Stimulated activated CD4-positive, alpha-beta T cell treated with anti-CD3 and anti-CD28 coated beads, Interleukin-12 subunit alpha, Interleukin-12 subunit beta, amount 100 ng/mL, for 4 hours (primary cell): ENCODE measurements at places on chromosomes 16 and 17.

DNA sequence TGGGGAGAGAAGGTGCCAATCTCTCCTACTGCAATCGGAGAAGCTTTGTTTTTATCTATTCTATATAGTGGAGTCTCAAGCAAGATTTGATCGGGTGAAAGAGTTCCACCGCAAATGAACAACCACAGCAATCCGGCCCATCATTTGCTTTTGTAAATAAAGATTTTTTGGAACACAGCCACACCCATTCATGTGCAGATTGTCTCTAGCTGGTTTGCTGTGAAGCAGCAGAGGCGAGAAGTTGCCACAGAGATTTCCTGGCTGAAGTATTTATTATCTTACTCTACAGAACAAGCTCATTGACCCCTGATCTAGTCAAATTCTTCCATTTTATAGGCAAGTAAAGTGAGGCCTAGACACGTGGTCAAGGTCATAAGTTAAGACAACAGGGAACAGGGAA is 195.5 kb upstream of the TNRC6C start:
- no peak for DNase-seq

GRCh38 chr17:47738178-47738577 is 5.1 kb downstream of the TBX21 start:
- no peak for DNase-seq

- no peak for DNase-seq
Observed at GRCh38 chr16:71916397-71916920, 21.1 kb downstream of the IST1 start.

DNA sequence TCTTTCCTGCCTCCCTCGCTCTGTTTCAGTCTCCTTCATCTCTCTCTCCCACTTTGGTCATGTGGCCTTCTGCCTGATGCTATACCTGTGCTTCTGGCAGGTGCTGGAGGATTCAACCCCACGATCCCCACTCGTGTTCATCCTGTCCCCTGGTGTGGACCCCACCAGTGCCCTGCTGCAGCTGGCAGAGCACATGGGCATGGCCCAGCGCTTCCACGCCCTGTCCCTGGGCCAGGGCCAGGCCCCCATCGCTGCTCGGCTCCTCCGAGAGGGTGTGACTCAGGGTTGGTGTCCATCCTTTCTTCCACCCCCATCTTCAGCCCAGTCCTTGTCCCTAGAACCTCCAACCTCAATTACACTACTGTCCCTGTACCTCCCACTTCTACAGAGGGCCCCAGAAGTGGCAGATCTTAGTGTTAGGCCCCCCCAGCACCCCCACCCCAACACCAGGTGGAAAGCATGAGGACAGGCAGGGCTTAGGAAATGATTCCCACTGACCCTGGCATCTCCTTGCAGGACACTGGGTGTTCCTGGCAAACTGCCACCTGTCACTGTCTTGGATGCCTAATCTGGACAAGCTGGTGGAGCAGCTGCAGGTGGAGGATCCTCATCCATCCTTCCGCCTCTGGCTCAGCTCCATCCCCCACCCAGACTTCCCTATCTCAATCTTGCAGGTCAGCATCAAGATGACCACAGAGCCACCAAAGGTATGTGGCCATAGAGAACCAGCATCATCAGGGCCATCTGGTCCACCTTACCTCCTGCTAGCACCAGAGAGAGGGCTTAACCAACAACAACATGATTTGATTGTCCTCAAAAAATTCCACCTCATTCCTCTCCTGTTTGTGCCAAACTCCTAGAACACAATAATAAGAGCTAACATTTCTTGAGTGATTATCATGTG is 9.7 kb upstream of the KDM6B start:
- no peak for DNase-seq

DNA sequence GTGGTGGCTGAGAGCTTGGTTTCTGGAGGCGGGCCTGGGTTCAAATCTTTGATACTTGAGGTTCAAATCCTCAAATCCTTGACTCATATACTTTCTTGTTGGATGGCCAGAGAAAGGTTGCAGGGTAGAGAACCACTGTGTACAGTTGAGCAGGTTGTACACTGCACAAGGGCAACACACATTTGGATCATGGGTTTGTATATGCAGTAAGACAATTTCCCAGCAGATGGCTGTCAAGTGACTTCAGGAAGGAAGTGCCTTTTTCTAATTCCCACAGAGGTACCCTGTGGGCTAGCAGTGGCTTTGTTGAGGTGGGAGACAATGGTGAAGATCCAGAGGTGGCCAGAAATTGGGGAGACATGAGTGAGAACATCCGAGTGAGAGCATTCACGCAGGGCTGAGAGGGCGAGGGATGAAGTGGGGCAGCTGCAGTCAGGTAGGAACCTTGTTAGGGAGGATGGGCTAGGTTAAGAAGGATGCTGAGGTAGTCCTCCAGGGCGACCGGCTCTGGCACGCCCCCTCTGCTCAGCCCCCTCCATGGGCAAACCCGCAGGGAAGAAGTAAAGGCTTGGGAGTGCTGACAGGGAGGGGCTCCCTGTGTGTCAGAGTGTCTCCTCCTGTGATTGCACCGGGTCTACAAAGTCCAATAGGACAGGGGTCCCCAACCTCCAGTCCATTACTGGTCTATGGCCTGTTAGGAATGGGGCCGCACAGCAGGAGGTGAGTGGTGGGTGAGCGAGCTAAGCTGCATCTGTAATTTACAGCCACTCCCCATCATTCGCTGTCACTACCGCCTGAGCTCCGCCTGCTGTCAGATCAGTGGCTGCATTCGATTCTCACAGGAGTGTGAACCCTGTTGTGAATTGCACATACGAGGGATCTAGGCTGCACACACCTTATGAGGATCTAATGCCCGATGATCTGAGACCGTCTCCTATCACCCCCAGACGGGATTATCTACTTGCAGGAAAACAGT is 2.7 kb downstream of the C16orf89 start:
- DNase-seq: no peak

DNA sequence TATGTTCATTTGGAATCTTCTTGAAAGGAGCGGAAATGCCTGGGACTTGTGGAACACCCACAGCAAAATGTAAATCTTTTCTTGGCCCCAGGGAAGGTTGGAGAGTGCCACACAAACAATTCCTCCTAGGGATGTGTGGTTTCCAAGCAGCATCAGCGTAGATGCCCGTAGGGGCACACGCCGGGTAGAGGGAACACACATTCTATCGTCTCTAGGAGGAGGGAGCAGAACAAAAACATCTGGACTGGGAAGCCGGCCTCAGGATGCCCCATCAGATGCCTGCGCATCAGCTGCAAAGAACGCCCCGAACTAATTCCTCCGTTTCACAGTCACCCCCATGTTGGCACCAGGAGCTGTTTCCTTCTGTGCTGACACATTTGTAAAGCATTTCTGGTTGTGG is 357.9 kb upstream of the ZFHX3 start:
- DNase-seq: no peak

DNA sequence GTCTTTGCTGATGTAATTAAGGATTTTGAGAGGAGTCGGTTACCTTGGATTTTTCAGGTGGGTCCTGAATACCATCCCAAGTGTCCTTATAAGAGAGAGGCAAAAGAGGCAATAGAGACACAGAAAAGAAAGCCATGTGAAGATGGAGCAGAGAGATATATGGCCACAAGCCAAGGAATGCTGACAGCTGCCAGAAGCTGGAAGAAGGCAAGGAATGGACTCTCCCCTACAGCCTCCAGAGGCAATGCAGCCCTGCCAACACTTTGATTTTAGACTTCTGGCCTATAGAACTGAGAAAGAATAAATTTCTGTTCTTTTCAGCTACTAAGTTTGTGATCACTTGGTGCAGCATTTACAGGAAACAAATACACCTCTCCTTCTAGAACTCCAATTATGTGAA is 8.2 kb upstream of the RNFT1 start:
- DNase-seq: no peak

DNA sequence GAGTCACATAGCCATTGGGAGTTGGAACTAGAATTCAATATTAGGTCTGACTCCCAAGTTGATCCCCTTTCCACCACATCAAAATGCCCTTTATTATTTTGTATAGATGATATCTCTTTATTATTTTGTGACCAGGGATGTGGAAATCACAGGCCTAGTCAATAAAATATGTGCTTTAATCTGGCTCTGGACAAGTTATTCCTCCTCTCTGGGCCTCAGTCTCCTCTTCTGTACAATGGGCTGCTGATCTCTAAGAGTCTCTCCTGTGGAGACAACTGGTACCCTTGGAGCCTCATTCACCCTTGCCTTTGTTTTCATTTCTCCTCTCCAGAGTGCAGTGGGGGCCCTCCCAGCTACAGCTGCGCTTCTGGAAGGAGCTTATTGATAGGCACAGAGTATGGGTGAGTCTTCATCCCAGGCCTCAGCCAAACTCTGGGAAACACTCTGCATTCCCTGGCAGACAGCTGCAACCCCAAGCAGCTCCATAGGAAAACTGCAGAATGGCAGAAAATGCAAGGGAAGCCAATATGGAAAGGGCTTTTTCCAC is 4.3 kb upstream of the ABAT start:
- no peak for DNase-seq

DNA sequence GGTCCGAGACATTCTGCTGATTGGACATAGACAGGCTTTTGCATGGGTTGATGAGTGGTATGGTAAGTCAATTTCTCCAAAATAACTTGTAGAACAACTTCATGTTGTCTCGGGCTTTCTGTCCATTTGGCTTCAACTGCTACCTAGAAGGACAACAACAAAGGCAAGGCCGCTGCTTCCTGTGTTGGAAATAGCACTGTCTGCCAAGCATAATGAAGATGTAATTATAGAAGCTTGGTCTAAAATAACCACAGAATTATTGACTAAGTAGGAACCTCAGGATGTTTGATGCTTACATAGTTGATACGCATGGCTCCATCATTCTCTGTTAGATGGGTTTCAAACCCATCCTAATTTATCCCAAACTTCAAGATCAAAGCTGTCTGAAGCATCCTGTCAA is 42.3 kb upstream of the NOL11 start:
- no peak for DNase-seq

- no peak for DNase-seq
Observed at GRCh38 chr17:17965152-17965721, 7.0 kb downstream of the TOM1L2 start.

DNA sequence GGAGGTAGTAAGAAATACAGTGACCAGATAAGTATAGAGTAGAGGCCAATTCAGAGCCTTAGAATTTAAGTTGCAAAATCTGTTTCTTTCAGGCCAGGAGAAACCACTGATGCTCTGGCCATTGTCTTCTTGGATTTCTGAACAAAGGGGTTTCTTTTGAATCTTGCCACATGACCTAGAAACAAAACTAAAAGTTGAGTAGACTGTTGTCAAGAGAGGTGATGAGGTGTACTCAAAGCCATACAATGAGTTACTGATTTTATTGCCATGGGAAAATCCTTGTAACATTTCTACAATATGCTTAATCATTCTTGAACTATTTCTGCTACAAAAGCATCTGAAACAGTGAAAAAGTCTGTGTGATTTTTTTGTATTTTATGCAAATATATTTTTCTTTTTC is 881.3 kb downstream of the CDH11 start:
- no peak for DNase-seq

- DNase-seq: no peak
Observed at GRCh38 chr17:4005296-4006164, 41.3 kb upstream of the ATP2A3 start.

GRCh38 chr17:29588562-29589411 is 661 bp downstream of the GIT1 start:
- peak; percentile 58 for DNase-seq

- no peak for DNase-seq
Observed at GRCh38 chr17:34820922-34821321, 140.3 kb downstream of the CCT6B start.

DNA sequence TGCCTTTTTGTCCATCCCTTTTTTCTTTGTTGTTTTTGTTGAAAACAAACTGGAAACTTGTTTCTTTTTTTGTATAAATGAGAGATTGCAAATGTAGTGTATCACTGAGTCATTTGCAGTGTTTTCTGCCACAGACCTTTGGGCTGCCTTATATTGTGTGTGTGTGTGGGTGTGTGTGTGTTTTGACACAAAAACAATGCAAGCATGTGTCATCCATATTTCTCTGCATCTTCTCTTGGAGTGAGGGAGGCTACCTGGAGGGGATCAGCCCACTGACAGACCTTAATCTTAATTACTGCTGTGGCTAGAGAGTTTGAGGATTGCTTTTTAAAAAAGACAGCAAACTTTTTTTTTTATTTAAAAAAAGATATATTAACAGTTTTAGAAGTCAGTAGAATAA is 4.9 kb downstream of the SOX9 start:
- no peak for DNase-seq
